ENCODE measurements at places on chromosomes 3 and 15.

DNA sequence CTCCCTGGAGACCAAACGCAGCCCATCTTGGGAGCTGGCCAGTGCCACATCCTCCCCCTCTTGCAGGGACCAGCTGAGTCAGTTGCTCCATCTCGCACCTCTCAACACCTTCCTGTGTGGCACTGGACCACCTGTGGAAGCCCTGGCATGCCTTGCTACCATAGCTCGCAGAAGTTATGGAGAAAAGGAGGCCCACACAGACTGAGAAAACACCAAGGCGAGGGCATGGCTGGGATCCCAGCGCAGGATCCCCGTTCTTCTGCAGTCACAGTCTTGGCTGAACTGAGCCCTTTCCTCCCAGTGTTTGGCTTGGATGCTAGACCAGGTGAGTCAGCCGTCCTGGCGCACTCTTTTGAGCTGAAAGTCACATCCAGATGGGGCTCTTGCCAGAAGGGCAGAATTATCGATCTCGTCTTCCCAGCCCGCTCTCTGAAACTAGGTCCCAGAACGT is 46.9 kb downstream of the CHRD start:
- DNase-seq = no peak

DNA sequence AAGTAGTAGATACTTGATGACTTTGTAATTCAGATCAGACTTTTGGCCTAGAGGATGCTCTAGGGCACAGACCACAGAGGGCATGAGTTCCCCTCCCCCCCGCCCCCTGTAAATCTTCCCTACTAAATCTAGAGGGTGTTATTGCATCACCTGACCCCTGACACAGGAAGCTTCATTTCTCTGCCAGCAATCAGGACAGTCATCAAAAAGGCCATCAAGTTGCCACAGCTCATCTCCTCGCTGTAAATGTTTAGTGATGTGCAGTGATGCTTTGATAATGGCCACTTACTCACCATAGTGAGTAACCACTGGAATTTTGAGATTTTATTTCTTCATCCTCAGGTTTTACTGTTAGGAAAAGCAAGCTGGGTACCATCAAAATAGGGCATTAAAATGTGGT is 289.2 kb upstream of the CHRM5 start:
- no peak for DNase-seq

DNA sequence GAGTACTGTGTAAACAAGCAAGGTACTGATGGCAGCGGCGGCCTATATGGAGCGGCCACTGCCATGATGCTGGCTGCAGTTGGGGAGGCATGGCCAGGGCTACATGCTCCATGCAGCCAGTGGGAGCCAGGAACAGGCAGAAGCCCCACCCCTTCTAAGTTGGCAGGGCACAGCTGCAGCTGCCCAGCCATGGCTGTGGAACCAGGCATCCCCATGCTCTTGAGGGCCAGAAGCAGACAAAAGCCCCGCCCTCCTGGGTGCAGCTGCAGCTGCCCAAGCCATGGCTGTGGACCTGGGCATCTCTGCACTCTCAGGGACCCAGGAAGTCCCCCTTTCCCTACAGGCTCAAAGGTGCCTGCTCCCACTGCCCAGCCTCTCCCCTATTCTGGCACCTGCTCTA is 150.9 kb downstream of the FMN1 start:
- no peak for DNase-seq

- no peak for DNase-seq
Observed at GRCh38 chr15:41952013-41952563, 20.3 kb downstream of the EHD4 start.

DNA sequence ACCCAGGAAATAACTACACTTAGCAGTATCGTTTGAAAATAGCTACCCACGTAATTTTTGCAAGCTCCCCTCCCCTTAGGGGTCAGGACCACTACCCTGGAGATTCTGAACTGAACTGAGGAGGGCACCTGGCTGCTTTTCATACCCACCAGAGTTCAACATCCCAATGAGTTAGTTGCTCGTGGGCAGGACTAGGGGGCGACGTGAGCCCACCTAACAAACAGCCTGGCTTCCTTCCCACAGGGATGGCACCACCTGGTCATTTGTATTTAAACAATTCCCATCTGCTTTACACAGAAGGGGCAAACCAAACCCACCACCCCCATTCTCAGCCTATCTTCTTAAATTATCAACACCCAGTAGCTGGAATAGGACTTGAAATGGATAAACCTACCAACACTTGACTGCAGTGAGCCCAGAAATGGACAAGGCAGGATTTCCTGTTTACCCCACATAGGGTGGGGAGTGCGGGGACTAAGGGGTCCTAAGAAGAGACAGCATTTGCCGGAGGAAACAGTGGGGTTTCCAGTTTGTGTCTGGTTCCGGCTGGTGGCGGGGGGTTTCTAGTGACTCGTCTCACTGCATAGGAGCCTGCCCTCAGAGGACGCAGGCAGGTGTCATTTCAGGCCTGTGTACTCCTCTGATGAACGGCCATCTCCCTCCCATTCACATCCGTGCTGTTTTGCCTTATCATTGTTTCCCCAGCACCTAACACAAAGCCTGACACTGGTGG is 11.6 kb upstream of the VGLL4 start:
- no peak for DNase-seq

DNA sequence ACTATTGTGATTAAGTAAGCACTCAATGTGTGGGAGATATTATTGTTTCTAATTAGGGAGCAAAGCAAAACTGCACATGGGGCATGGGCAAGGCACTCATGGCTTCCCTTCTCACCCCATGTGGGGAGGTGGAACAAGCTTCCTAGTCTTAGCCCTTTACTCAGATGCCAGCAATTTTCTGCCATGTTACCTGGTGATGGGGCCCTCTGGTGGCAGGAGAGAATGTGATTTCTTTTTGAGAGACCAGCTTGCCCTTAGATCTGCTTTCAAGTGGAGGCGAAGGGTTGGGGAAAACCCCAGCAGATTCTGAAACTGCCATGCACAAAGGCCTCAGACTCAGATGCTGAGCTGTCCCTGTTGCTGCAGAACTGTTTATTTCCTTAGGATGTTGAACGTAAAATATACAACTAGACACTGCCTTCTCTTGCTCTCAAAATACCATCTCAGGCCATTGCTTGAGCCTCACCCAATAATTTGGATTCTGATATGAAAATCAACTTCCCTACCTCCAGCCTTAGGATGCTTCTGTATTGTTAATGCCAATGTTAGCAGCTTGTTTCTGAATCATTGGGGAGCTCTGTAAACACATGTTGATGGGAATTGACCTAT is 130.2 kb upstream of the TPRG1 start:
- DNase-seq = peak; percentile 44

DNA sequence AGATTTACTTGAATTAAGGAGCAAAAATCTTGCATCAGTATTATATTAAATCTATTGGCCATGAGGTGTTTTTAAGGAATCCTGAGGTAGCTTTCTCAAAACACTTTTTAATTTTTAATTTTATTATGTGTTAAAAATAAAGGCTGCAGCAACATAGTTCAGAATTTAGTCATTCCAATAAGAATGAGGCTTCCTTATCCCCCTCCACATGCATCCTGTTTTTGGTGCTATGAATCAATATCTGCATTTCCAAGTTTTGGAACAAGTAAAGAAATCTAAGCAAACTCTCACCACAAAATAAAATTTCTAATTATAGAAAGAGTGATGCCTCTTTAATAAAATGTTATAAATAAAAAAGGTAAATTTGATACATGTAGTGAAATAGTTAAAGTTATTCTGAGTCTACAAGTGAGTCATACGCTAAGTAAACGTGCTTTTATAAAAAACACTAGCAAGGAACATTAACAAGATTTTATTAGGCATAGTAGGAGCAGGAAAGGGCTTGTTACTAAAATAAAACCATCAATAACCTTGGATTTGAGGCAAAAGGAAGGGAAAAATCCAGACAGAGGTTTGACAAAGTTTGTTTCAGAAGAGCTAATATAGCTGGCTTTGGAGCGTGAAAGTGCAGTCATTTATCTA is 1218.0 kb downstream of the NSUN3 start:
- DNase-seq = no peak
